Activated T-helper 2 cell treated with anti-CD3 and anti-CD28 coated beads, Interferon-gamma antibody, Interleukin-2, Interleukin-4, amounts not matched to agents 10 μg/mL and 5 μg/mL and 100 μg/mL, durations not matched to agents 14 hours and 24 hours and 36 hours (primary cell): ENCODE measurements at places on chromosomes 7 and 10.

DNA sequence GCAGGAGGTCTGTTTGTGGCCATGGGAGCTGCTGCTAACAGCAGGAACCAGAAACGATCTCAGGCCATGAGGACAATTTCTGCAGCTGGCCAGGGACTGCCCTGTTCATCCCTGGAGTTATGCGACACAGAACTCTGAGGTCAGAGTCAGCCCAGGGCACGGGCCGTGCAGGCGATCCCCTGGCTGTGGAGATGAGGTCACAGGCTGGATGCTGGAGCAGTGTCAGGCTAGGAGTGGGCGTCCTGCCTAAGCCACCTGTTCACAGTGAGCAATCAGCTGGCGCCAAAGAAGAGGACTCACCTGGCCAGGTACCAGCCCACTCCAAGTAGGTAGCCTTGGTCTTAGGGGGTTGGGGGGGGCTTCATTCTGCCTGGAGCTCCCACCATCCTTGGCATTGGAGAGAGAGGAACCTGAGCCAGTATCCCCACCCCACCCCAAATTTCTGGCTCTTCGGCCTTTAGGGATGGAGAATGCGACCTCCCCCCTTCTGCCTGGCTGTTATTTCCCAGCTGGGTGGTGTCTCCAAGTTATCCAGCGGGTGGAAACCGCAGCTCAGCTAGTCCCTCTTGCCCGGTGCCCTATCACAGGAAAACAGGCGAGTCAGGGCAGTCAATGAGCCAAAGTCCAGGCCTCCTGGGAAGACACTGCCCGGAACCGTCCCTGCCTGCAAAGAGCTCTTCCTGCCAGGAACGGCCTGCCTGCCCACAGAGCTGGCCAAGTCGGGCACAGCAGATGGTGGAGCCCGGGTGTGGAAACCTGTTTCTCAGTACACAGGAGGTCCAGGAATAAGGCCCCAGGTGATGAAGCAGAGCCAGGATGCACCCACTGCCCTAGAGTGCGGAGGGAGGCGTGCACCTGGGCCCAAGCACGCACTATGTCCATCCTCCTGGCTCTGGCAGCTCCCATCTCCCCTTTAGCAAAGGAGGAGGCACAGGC lies 1.8 kb upstream of the TTYH3 start:
- no peak for DNase-seq

- no peak for DNase-seq
These were observed 626.3 kb upstream of the POT1 start for GRCh38 chr7:125555916-125556315.

- DNase-seq: no peak
These were observed 292.9 kb upstream of the BMPER start for GRCh38 chr7:33612442-33612841.

DNA sequence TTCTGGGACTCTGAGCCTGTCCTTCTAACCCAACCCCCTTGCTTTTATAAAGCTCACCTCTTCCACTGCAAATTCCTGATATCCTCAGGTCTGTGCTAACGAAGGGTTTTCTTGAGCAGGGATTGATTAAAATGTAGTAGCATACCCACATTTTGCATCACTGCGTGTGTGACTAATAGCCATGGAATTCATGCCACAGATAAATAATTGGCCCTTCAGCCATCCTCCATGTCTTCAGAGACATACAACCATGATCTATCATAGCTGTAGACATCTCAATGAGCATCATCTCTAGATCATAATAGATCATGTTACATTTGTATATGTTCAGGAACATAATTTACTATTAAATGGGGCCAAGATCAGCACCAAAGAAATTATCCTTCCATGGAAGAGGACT lies 990.3 kb downstream of the KCNMA1 start:
- no peak for DNase-seq

- DNase-seq: peak; percentile 51
These were observed 47.9 kb downstream of the PIP4K2A start for GRCh38 chr10:22666287-22667092.

DNA sequence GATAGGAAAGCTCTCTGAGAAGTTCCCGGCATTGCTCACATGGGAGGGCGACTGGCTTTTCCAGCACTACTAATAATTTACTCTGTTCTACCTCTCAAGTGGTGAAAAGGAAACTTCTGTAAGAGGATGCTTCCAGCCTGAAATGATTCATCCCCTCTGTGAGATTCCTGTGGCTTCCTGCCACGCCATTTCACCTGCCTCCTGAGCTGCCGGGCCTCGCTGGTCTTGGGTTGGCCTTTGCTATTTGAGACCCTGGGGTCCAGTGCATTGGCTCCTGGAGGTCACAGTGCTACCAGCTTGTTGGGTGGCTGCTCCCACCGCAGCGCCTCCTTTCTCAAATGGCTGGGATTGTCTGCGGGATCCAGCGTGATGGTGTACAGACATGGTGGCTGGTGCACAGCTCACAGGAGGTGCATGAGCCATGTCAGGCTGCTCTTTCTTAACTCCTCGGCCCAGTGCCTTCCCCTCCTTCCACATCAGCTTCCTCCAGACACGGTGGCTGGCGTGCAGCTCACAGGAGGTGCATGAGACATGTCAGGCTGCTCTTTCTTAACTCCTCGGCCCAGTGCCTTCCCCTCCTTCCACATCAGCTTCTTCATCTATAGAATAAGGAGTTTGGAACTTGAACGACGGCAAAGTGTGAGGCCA lies 42.9 kb upstream of the PCBD1 start:
- no peak for DNase-seq

DNA sequence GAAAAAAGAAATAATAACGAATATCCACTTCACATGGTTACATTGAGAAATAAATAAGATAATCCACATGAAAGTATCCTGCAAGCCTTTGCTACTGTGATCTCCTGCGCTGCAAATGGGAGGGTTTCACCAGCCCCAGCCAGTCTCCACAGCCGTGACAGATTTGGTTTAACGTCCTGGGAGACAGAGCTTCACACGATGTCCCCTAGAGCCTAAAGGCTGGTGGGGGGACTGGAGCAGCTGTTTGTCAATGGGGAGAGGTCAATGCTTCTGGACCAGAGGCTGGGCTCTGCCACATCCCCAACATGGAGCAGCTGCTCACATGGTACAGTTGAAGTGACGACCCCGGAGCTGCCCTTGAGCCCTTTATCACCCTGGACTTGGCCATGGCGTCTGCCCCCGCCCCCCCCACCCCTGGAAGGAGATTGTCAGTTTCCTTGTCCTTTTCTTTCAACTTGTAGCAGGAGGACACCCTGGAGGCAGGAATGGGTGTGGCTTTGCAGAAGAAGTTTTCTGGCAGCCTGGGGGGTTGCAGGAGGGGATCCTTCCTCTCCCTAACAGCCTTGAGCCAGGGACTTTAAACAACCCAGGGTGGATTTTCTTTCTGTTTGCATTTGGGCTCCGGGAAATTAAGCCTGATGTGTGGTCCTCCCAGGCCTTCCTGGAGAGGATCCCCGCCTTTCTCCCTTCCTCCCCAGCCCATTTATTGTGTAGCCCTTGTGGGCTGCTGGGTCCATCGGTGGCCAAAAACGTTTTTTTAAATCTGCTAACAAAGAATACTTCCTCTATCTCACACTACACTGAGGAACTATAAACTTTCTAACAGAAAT lies 37.0 kb upstream of the MXI1 start:
- DNase-seq: no peak

DNA sequence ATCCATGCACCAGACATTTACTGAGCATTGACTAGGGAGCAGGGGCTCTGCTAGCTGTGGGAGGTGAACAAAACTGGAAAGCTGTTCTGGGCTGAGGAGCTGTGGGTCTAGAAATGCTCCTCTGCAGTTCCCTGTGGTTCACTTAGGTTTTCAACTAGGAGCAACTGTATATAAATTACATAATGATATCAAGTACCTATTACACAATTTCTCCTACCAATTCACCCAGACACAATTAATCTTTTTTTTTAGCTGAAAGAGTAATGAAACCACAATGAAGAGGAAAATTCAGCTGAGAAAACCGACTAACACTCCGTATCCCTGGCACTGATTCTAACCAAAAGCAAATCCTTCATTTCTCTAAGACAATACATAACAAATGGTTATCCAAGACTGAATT lies 39.4 kb downstream of the COL28A1 start:
- DNase-seq: no peak

DNA sequence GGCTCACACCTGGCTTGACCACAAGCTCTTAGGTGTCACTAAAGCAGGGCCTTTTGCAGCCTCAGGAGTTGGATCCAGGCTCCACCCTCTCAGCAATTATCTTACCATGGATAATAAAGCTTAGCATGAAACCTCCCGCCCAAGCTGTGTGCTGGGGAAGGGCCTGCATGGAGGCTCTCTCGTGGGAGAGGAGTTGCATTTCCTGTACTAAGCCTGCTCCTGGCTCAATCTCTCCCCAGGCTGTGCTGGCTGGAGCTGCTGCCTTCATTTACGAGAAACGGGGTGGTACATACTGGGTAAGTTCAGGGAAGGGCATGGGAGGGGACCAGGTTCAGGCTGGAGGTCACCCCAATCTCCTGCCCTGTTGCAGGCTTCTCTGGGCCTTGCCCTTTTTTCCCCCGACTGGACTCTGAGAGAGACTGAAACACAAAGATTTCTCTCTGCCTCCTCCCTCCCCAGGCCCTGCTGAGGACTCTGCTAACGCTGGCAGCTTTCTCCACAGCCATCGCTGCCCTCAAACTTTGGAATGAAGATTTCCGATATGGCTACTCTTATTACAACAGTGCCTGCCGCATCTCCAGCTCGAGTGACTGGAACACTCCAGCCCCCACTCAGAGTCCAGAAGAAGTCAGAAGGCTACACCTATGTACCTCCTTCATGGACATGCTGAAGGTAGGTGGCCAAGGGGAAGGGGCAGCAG lies 2.7 kb downstream of the TMEM176A start:
- no peak for DNase-seq
